AG20443 (cell line): ENCODE measurements at places on chromosomes 7 and 10.

- peak; percentile 44 for DNase-seq
Observed at GRCh38 chr7:121313793-121314676, 14.8 kb upstream of the WNT16 start.

DNA sequence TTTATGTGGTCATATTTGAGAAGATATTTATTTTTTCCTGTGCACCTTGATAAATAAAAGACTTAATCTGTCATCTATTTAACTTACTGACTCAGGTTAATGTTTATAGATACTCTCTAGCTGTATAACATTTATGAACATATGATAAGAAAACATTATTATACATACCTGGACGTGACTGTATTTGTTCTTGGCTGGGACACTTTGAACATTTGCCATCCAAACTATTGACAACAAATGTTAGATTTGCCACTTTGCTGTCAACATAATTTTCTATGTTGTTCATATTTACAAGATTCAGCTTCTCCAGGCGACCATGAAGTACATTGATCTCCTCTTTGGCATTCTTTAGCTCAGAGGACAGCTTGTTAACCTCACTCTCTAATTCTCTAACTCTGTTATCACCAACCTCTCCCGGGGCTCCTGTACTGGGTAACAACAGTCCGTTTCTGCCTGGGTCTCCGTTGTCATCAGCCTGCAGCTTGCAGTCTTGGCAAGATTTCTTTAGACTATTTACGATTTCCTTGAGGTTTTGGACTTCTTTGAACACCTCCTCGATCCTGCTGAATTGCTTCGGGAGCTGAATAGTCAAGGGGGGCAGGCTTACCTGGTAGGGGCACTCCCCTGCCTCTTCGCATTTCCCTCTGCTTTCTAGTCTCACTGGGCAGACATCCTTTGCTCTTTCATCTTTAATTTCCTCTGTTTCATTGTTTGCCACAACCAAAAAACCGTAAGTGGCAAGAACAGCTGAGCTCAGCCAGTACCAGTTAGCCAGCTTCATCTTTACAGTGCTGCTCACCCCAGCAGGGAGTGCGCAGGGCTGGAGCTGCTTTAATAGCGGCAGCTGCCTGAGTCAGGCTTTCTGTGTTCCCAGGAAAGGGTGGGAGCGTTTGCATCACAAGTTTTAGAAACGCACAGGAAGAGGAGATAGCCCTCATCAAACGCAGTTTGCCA, at the start of gene FGL2:
Gene FGL2 (minus strand): TSS at position 807 of the 954 bp plus-strand sequence. CDS start 26 bp downstream, at position 781.
- DNase-seq: peak; percentile 83

- DNase-seq: peak; percentile 35
Observed at GRCh38 chr10:93701866-93702209, 554 bp downstream of the FRA10AC1 start.

- no peak for DNase-seq
Observed at GRCh38 chr7:111820121-111820520, 257.8 kb upstream of the IMMP2L start.

DNA sequence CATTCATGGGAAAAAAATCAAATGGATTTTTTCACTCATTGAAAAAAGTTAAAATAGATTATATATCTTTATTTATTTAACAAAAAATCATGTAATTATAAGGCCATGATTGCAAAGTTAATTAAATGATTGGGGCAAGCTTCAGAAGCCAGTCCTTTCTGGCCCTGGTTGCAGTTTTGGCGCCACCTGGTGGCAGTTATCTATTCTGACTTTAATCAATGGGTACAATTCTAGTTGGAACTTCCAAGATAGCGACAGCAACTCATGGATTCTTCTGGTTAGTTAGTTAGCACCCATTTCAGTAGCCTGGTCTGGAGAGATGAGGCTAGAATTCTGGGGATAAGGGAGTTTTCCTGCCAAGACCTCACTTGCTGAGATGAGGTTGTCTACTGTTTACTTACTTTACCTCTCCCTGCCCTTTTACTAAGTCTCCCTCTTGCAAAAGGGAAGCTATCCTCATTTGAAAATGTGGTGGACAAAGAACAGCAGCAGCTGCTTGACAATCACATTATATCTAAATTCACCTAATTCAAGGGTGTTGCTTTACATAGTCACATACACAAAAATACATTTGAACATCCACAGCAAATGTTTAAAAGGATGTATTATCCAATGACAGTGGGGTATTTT, 42.3 kb downstream of the NOC3L start:
- DNase-seq: peak; percentile 64

- DNase-seq: no peak
Observed at GRCh38 chr7:135434047-135434446, 75.9 kb downstream of the CNOT4 start.

DNA sequence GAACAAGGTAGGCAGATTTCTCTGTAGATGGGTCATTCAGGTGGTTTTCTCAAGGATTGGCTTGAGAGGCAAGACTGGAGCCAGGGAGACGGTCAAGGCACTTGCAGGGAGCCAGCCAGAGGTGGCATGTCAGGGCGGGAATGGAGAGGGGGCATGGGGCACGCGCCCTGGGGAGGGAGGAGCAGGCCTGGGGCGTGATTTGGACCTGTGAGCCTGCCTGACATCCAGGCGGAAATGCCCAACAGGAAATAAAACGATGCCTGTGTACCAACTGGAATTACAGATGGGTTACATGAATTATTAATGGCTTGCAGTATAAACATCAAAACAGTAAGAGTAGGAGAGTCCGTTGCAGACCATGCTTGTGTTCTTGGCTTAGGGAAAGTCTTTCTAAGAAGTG, 8.6 kb upstream of the SUN1 start:
- no peak for DNase-seq

DNA sequence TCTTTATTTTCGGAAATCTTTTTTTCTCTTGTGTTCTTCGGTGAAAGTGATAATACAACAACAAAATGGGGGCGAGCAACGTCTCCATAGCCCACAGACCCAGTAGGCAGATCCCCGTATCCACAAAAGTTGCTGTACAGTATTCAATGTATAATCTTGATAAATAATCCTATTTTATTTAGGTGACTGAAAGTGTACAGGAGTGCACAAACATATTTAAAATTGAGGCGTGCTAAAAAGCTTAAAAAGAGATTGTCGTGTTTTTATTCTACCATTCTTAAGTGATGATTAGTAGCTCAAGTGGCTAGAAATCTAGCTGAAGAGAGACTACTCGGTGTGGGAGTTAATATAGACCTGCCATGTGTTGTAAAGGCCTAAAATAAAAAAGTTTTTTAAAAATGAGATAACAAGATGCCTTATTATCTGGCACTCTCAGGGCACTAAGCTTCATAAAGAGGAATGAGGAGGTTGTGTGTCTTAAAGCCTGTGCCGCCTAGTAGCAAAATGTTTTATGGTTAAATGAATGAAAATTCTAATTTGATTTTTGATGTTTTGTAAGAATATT, 1.6 kb downstream of the CAPZA2 start:
- no peak for DNase-seq

DNA sequence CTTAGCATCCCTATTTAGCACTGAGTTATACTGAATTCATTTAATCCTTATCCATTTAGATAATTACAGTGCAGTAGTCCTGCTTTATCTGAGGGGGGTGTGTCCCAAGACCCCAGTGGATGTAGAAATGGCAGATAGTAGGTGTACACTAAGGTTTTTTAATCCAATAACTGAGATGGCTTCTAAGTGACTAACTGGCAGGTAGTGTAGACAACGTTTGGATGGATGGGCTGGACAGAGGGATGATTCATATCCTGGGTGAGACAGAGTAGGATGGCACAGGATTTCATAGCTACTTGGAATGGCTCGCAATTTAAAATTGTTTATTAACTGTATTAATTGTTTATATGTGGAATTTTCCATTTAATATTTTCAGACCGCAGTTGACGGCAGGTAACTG, 295.6 kb downstream of the CCDC3 start:
- no peak for DNase-seq

DNA sequence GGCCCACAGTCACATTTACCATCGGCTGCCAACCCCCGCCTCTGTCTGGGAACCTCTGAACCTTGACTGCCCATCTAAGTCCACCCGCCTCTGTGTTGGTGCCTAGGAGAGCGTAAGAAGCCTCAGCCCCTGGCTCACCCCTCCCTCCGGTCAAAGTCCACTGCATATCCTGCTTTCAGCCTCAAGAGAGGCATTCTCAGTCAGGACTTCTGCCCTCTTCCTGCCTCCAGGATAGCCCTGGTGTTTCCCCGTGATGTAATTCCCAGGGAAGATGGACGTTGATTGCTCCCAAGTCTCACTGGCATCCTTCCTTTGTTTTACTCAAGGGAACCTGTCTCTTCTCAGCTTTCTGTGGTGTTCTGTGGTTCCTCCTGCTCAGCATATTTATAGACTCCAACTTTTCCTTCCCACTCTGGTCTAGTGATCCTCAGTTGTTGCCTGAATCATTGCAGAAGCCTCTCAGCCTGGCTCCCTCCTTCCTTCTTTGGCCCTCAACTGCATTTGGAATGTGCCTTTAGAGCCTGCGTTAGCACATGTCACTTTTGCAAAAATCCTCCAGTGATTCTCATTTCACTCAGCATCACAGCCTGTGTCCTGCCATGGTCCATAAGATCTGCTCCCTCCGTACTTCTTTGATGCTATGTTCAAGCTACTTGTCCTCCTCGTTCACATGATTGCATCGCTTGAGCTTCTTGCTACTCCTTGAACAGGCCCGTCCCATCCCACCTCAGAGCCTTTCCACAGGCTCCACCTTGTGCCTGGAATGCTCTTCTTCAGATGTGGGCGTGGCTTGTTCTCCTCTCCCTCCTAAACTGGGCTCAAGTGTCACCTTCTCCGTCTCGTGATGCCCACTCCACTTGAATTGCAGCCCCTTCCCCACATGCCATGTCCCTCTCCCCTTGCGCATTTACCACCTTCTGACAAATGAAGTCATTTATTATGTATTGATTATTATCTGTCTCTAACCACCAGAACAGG, 124.2 kb downstream of the PLPP4 start:
- no peak for DNase-seq

DNA sequence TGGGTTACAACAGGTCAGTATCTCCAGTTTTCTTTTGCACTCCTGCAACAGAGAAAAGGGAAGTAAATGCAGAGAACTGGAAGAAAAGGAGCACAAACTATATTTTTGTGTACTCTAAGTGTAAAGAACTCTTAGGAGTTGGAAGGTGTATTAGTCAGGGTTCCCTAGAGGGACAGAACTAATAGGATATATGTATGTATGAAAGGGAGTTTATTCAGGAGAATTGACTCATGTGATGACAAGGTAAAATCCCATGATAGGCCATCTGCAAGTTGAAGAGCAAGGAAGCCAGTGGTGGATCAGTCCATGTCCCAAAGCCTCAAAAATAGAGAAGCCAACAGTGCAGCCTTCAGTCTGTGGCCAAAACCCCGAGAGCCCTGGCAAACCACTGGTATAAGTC, 22.6 kb upstream of the RAB18 start:
- no peak for DNase-seq

DNA sequence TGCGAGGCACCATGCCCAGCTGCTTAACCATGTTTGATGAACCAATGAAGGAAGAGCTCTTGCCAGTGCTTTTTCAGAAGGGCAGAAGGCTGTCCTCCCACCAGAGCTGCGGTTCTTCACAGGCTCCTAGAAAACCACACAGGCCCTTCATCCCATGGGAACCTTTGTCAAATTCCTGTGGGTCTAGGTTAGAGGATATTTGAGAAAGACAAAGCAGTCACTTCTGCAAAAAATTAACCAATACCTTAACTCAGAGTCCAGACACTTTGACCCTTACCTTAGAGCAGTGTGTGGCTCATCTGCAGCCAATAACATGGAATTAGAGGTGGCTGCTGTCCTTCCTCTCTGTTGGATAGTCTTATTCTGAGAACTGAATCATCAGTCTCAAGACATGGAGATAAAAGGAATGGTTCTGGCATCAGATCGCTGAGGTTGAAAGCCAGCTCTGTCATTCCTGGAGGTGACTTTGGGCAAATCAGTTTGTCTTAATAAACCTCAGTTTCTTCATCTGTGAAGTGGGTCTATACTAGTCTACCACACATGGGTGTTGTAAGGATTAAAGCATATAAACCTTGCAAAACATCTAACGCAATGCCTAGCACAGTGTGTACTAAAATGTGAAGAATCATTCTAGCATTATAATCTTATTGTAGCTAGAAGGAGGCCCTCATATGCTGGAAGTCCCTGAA, 65.1 kb upstream of the PIP4K2A start:
- DNase-seq: no peak

GRCh38 chr7:134371536-134371935, 54.8 kb upstream of the SLC35B4 start:
- DNase-seq: no peak

DNA sequence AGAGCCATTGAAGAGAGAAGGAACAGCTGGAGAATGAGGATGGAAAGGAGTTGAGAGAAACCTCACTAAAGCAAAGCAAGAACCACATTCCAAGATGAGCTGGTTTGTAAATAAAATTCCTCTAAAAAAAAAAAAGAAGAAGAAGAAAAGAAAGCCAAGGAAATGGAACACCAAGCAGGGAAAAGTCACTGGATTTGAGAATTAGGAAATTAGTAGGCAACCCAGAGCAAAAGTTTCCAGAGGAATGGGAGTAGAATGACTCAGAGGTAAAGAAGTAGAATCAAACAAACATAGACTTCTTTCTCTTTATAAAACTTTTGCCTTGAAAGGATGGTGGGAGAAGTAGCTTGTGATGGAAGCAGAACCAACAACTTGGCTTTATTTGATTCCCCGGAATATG, 3.9 kb downstream of the CH25H start:
- DNase-seq: peak; percentile 30

DNA sequence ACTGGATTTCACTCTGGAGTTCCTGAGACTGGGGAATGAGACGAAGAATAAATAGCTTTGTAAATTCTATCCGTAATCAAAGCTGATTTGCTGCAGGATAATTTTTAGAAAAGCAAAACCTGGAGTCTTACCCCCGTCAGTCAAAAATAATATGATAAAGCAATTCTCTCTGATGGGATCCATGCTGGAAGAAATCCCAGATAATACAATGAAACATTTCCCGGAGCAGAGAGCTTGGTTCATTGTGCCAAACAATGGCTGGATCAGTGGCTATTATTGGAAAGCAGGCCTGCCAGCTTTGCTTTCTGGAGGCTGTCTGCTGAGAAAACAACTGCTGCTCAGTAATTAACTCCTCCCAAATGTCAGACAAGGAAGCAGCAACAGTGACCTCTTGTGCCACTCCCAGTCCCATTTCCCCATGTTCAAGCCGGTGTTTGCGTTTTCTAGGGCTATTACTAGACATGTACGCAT, 609.4 kb upstream of the PCDH15 start:
- peak; percentile 31 for DNase-seq

DNA sequence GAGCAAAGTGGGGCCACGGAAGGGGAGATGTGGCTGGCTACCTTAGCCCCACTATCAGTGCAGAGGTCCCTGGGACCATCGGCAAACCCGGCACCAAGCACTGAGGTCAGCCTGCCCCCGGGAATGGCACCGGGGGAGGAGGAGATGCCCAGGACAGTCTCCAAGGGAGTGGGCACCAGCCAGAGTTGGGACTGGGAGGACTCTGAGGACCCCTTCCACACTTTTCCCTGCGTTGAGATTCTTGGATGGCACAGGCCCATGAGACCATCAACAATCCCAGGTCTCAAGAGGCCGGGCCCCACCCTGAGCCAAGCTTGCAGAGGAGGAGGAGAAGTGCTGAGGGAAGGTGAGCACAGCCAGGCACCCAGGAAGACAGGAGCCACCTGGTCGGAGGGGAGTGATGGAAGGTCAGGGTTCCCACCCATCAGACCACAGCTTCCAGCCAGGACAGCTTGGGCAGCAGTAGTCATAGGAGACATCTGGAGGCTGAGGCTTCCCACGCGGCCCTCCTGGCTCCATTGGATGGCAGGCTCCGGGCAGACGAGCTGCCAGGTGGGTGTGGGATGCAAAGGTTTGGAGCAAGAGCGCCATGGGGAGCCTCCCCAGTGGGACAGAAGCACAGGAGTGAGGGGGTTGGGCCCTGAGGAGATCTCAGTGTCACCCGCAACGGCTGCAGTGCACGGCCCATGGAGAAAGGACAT, 2.6 kb upstream of the OPN4 start:
- DNase-seq: peak; percentile 6

GRCh38 chr7:151817315-151817690, 59.6 kb downstream of the PRKAG2 start:
- no peak for DNase-seq
